HFF-Myc (cell line): ENCODE measurements at places on chromosomes 11 and 22.
A peak's percentile ranks its signal among the peaks of the same experiment; 100 is the strongest.

DNA sequence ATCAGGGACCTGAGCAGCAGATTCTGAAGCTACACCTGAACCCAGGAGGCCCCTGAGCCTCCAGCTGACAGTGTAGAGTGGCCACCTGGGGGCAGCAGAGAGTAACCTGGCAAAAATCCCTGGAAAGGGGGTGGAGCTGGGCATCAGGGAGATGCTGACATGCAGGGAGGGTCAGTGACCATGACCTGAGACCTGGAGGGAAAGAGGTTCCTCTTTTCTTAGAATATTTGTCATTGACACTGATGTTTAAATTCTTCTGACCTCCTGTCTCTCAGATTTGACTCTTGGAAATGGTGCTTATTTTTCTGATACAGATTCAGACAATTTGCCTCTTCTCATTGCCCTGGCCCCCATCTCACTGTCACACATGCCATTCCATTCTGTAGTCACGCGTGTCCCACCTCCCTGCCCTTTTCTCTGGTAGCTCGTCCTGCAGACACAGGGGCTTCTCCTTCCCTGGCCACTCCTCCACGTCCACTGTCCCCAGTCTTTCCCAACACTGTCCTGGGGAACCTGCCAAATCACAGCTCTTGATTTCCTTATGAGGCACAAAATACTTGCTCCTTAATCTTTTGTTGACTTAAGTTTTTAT, 117.2 kb upstream of the IGLL5 start:
- DNase-seq: no peak

- DNase-seq: no peak
These were observed 344.1 kb upstream of the API5 start for GRCh38 chr11:42967653-42968052.

DNA sequence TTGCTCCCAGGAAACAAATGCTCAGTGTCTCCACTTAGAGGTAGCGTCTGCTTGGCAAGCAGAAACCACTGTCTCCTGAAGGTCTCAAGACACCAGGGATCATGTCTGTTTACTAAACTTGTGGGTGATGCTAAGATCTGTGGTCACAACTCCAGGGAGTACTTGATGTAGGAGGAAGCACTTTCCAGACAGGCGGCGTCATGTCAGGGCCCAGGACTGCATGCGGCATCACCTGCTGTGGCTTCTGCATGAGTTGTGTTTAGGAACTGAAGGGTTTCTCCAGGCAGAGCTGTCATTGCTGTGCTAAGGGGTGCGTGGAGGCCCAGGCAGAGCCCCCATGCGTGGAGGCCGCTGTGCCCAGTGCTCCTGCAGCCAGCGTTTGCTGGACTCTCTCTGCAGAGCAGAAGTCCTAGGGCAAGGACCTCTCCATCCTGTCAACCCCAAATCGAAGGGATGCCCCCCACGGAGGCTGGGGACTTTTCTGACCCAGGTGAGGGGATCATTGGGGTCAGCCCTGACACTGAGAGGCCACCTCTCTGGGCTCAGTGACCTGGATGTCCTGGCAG, 8.1 kb upstream of the PANX2 start:
- DNase-seq: no peak

- no peak for DNase-seq
These were observed 140.0 kb downstream of the CHST1 start for GRCh38 chr11:45525393-45525792.

- no peak for DNase-seq
These were observed 3.8 kb upstream of the ZNF195 start for GRCh38 chr11:3382613-3383285.

DNA sequence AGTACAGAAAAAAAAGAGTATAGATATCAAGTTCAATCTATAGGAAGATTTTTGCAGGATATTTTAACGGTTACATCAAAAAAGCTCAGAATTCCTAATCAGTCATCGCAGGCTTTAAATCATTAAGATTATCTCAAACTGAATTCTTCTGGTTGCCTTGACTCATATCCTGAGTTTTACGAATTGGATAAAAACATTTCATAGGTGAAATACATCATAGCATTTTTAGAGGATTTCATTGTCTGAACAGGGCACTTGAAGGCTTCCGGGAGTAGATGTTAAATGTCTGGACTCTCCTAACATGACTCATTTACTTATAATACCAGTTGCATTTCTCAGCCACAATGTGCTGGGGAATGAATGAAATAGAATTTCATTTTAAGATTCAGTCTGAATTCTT, 2216.6 kb upstream of the RAG2 start:
- no peak for DNase-seq

GRCh38 chr11:109034339-109034696, 369.4 kb downstream of the DDX10 start:
- DNase-seq: no peak

DNA sequence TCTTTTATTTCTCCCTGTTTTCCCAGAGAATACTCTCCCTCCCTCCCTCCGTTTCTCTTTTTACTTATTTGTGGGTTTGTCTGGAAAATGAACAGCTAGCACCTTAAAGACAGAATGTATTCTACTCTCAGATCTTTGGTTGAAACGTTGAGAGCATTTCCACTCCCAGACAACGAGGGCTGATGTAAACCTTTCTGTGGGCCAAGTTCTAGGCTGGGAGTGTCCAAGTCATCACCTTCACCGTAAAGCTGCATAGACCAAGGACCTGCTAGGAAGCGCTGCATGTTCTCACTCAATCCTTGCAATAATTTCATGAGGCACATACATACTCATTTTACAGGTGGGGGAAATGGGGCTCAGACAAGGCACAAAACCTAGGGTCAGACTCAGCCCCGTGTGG, 32.4 kb downstream of the MYH9 start:
- DNase-seq: no peak

GRCh38 chr22:23113847-23114720, 27.7 kb downstream of the RSPH14 start:
- DNase-seq: no peak

DNA sequence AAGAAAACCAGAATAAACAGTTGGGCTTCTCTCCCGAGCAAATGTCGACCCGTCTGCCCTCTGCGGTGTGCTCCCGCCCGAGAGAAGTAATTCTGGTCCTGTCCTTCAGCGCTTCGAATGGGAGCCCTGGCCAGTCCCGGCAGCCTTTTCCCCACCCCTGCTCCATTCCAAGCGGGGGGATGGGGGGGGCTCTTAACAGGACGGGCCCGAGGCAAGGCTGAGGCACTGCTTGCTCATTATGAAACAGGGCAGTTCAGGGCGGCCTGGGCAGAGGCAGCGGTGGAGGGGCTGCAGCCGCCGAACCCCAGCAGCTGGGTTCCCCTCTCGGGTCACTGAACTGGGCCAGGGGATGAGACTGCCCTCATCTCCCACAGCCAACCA, 9.1 kb downstream of the BACE1-AS start:
- no peak for DNase-seq

GRCh38 chr11:86039094-86039493, 29.8 kb downstream of the PICALM start:
- DNase-seq: no peak

GRCh38 chr11:101034076-101034475, 95.5 kb downstream of the PGR start:
- no peak for DNase-seq

DNA sequence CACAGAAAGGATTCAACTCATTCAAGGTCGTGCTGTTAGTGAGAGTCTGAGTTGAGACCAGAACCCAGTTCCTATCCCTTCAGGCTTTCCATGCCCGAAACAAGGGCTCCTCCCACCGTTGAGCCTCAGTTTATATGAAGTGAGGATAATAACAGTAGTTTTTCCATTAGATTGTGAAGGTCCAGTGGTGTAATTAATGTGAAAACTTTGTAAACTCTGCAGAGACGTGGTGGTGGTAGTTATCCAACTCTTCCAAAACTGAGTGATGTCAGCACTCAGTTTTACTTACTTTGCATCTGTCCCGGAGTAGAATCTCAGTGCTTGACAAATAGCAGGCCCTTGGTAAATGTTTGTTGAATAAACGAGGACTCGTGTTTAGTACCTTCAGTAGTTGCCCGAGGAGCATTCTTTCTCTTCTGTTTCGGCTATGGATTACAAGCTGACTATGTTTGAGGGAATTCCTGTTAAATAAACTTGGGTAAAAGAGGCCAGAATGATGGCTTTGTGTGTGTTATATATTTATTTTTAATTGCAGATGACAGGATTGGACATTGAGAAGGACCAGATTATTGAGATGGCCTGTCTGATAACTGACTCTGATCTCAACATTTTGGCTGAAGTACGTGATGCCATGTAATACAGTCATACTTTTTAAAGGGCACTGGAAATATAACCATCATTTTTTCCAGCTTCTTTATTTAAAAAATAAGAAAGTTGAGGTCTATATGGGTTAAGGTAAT, 1.0 kb downstream of the REXO2 start:
- no peak for DNase-seq

DNA sequence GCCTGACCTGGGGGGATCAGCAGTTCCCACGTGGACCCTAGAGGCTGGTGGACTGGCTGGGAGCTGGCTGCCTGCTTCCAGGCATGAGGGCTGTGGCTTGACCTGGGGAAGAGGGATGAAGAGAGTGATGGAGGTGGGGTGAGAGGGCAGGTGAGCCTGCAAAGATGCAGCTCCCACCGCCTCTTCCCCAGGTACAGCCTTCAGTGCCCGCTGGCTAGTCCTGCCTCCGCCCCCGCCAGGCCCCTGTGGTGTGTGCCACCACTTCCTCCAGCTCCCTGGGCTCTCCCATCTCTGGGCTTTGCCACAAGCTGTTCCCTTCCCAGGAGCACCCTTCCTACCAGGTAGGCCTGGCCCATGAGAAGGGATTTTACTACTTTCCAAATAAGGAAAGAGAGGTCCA, 19.1 kb downstream of the PARVG start:
- DNase-seq: no peak

DNA sequence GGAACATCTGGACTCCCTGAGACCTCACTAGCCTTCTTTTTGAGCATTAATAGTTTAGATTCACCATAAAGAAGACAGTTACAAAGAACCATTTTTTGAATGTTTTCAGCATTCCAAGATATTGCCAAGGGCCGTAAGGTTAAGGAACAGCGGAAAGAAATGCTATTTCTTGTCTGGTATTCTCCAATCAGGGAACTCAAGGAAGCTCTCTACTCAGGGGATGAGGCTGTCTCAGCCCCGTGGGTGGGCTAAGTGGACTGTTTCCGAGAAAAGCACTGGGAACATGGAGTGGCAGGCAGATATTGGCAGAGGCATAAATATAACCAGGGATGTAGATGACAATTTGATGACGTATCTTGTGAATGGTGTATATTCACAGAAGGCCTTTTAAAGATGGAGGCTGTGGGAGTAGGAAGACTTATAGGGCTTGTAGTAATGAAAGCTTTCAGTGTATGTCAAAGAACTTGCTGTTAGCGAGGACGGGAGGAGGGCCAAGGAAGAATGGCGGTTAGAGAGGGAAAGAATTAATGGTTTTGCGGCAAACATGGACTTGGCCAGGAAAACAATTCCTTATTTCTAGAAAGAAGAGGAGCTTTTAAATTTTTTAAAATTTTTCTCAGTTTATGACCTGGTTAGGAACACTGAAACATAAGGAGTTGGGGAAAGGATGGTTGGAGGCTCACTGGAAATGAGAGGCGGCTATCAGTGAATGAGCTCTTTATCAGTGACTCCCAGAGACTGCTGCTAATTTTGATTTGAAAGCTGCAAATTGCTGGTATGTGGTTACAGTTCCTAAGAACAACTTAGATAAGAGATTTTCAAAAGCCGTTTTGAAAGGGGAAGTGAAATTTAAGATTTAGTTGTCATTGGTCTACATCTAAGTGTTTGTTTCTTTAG, 64.6 kb downstream of the ST3GAL4 start:
- DNase-seq: no peak

GRCh38 chr11:76369406-76369805, 11.5 kb downstream of the THAP12 start:
- no peak for DNase-seq

DNA sequence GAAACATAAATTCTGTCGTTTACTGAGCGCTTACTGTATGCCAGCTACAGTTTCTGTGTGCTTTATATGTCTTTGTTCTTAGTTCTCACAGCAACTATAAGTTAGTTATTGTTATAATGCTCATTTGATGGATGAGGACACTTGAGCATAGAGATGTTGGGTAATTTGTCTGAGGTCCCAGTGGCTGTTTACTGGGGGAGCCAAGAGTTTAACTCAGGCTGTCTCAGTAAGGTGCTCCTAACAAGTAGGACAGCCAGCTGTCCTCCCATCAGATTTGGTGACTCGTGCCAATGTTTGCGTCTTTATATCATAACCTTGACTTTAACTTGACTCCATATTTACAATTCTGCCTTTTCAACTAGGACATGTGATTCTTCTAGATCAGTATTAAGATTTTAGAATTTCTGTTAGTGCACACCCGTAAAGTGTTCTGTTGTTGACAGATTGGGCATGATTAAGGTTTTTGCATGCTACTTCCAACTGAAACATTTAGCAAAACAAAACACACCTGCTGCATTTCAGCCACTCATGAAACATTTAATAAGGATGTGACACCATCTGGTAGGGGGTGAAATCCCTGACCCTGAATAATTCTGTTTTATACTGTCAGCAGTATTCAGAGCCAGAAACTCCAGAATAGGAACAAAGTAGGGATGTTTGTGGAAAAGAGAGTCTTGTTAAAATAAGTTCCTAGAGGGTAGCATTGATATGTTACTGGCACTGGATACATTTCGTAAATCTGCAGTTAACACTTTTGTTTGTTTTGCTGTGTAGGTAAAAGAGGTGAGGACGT, 1.9 kb downstream of the REXO2 start:
- no peak for DNase-seq

DNA sequence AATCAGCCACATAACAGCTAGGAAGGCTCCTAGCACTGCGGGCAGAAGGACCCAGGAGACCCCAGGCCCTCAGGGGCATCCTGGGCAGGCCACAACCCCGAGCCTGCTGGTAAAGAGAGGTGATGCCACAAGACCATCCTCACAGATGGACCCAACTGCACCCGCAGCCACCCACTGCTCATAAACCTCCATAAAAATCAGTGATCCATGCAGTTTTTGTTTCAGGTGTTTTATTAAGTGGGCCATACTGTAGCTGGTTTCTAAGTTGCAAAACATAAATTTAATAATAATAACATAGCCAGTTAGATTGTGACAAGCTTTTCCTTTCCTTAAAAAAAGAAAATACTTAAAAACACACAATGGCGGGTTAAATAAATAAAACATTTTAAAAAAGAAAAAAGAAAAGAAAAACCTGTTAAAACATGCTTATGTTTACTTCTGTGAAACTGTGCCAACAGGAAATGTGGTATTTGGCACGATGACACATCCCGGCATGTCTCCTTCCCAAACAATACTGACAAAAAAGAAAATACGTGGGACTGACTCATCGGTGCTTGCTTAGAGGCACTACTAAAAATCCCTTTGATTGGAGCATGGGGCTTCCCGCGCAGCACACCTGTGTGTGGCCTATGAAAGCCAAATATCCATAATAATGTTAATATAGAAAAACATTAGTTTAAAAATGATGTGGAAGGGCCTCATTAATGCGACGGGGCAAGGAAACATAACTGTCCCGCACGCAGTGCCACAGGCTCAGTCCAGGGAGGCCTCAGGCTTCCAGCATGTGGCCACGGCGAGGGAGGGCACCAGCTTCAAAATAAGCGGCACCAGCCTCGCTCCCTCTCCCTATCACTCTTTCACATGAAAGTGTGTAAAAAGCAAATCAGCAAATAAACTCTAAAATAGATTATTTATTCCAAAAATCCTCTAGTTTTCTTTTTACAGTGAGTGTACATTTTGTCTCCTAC, 47.5 kb upstream of the SCUBE2 start:
- DNase-seq: peak; percentile 91
